Dermis microvascular lymphatic vessel endothelial cell (primary cell): ENCODE measurements at places on chromosomes 16 and 17. TPM values are rescaled to one million over a fixed set of nuclear protein-coding genes. Genes with fewer than 3 reads are reported as not detected.
A peak's percentile ranks its signal among the peaks of the same experiment; 100 is the strongest.

Gene SLC16A13
- 1.4 and 2.0 TPM in 2 replicates for total RNA-seq

Gene ABAT
- total RNA-seq: 1.2 and 2.0 TPM in 2 replicates

Gene OR1A1
- not detected in 2 replicates for total RNA-seq

Gene CSH2
- total RNA-seq: not detected in 2 replicates

Gene CNGB1
- not detected in 2 replicates for total RNA-seq

Gene MYL4
- 0.76 and 0.90 TPM in 2 replicates for total RNA-seq

DNA sequence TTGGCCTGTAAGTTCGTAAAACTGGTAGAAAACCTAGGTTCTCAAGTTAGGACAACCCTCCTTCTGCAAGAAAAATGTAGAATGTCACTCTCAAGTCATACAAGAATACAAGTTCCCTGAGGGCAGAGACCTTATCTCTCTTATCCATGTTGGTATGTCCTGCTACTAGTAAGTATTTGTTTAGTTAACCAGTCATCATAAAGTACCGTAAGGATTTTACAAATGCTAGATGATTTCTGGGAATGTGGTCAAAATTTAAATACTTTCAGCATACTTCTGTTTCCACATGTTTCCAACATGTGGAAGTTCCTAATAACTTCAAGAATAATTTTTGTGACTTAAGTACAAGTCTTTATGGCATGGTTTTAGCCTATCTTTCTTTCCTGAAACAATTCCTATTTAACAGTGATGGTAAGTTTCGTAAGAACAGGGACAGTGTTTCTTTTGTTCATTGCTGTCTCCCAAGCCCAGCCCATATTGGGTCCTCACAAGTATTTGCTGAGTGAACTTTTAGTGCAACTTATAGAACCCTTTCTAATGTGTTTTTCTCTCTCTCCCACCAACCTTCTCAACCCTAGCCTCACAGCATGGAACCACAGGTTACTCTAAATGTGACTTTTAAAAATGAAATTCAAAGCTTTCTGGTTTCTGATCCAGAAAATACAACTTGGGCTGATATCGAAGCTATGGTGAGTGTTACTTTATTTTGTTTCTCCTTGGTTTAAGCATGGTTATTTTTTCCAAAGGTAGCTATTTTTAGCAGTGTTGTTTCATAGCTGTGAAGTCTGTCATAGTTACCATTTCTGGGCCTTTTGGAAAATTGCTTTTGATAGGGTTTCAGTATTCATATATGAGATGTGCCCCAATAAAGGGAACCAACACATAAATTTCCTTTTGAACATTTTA, 4.5 kb downstream of the NBR1 start:
- peak; percentile 28 for DNase-seq

GRCh38 chr16:83198977-83199376, 572.2 kb downstream of the CDH13 start:
- no peak for DNase-seq

GRCh38 chr17:76822184-76822778, 45.9 kb upstream of the MGAT5B start:
- DNase-seq: no peak

DNA sequence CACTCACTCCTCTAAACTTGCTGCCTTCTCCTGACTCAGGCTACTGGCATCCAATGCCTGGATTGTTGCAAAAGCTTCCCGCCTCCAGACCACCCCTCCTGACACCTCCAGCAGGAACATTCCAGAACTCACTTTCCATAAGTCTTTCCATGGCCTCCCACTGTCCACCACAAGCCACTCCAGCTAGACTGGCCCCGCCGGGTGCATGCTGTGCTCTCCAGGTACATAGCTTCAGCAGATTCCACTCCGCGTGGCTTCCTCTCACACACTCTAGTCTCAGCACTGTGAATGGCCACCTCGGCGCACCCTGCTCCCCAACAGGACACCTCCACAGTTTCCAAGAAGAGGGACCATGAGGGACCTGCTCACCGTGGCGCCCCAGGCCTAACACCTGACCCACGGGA, 25.9 kb upstream of the FAAP100 start:
- no peak for DNase-seq

GRCh38 chr16:65021852-65022595, 99.8 kb downstream of the CDH11 start:
- DNase-seq: no peak

- DNase-seq: no peak
Observed at GRCh38 chr17:59601130-59601529, 18.6 kb upstream of the CLTC start.

DNA sequence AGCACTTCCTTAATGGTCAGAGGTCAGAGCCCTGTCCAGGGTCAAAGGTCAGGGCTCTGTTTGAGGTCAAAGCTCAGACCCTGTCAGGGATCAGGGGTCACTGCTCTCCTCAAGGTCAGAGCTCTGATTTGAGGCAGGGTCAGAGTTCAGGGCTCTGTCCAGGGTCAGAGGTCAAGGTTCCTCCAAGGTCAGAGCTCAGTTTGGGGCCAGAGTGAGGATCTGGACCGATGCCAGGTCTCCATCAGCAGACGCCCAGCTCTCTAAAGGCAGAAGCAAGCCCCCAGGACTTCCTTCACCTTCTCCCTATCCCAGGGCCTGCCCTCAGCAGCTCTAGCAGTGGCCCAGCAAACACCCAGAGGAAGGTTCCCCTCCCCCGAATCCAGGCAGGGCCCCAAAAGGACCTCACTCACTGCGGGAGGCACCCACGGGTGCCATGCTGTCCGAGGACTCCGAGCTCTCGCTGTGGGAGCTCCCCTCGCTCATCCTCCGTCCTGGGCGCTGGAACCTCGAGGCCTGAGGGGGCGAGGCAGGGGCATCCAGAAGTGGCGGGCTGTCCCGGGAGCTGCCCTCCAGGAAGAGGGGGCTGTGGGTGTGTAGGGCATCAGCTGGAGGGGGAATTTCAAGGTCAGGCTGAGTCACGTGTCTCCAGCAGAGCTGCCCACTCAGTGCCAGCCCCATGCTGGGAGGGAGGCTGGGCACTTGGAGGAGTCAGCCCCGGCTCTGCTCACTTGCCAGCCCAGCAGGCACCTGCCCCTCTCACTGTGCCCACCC, 26.7 kb downstream of the PIMREG start:
- no peak for DNase-seq

DNA sequence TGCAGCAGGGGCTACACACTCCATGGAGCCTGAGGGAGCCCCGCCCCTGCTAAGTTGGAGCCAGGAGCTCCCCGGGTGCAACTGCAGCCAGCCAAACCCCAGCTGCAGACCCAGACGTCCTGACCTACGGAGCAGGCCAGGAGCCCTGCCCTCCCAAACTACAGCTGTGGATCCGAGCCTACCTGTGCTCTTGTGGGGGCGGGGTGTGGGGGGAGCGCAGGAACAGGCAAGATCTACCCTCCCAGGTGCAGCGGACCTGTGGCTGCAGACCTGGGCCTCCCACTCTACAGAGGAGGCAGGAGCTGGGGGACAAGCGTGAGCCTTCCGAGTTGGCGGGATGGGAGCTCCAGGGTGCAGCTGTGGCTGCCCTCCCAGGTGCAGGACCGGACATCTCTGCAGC, 29.7 kb upstream of the MYLK3 start:
- DNase-seq: no peak

DNA sequence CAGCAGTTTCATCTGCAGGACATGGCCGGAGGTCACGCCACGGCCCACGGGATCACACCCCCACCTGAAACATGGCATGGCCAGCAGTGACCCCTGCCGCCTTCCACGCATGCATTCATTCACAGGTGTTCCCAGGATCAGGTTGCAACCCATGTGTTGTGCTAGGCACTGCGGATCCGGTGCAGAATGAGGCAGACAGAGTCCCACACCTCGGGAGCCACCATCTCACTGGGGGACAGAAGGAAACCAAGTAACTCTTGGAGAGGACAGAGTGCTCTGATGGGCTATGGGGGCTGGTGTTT, 4.3 kb upstream of the MSRB1 start:
- DNase-seq: no peak

GRCh38 chr16:46717692-46718091, 28.2 kb downstream of the ORC6 start:
- DNase-seq: no peak
